ENCODE measurements at places on chromosomes 1 and 21.
A peak's percentile ranks its signal among the peaks of the same experiment; 100 is the strongest.

GRCh38 chr1:223515421-223515820 is 122.2 kb downstream of the CCDC185 start:
- DNase-seq: no peak

DNA sequence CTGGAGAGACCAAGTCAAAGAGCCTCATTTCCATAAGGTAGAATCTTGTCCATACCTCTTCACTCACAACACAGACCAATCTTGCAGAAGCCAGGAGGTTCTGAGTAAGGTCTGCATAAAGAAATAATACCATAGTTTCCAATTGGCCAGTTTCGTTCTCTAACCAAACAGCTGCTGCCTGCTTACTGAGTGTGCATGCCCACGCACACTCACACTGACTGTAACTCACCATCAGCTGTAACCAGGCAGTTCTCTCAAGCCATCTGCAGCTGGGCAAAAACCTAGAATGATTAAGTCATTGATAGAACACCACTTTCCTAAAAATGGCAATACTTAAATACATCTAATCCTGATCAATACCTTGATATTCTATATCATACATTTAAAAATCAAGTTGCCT is 106.6 kb upstream of the VAV3 start:
- no peak for DNase-seq

DNA sequence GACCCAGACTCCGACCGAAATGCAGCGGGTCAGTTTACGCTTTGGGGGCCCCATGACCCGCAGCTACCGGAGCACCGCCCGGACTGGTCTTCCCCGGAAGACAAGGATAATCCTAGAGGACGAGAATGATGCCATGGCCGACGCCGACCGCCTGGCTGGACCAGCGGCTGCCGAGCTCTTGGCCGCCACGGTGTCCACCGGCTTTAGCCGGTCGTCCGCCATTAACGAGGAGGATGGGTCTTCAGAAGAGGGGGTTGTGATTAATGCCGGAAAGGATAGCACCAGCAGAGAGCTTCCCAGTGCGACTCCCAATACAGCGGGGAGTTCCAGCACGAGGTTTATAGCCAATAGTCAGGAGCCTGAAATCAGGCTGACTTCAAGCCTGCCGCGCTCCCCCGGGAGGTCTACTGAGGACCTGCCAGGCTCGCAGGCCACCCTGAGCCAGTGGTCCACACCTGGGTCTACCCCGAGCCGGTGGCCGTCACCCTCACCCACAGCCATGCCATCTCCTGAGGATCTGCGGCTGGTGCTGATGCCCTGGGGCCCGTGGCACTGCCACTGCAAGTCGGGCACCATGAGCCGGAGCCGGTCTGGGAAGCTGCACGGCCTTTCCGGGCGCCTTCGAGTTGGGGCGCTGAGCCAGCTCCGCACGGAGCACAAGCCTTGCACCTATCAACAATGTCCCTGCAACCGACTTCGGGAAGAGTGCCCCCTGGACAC is 534 bp downstream of the C1orf56 start:
- DNase-seq: peak; percentile 60

DNA sequence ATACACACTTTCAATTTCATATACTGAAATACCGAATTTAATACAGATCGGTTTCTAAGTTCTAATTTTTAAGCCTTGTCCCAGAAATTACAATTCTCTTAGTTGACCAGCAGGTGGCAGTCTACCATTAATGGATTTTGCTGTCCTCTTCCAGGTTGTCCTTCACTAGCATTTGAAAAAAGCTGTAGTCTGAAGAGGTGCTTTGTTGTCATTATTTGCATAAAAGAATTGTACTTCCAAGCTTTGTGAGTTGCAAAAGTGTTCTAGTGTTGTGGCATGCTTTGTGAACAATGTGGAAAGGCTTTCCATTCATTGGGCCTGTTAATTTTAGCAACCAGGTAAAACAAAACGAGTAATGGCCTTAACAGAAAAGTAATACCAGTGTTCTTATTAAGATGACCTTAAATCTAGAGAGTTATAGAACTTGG is 193.6 kb downstream of the RPS6KC1 start:
- DNase-seq: peak; percentile 47

DNA sequence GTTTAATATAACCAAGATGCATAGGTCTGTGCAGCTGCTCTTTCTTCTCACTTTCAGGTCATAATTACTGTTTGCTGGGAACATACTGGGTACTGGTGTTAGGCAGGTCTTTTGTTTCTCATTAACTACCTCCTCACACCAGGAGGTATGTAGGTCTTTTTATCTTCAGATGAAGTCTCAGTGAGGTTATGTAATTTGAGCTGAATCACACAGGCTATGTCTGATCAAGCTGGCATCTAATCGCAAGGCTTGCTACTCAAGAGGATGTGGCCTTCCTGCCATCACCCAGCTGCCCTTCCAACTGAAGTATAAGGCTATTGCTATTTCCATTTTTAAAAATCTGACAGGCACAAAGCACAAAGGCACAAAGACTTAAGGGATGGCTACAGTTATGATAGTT is 96.4 kb downstream of the RUNX1 start:
- DNase-seq: no peak

DNA sequence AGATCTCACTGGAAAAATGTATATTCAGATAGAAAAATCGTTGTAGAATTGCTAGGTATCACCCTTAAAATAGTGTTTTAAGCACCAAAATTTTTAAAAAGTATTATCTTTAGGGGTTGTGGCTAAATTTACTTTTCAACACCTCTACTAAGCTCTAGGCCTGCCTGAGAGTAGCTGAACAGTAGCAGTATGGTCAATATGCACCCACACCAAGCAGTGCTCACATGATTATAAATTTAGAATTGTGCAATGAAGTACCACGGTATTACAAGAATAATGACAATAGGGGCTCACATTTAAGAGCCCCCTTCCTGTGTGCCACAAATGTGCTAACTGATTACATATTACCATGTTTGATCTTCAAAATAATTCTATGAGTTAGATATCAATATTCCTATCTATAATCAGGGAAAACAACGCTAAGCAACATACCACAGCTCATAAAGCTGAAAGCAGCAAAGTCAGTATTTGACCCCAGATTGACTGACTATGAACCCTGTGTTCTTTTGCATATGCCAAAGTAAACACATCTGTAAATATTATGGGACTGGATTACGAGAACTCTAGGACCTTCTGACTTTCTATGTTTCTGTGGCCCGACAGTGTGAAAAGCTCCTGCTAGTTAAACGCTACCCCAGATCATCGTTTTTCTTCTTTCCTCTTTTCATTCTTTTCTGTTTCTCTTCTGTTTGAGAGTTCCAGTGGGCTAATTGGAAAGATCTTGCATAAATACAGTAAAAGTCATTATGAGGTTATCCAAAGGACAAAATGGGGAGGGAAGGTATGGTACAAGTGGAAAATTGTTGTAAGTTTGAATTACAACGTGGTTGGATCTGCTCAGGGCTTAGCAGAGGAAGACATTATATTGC is 201.1 kb upstream of the C1orf87 start:
- DNase-seq: no peak

- DNase-seq: no peak
Measured at GRCh38 chr1:30272277-30273020, 450.9 kb downstream of the MATN1 start.

- DNase-seq: no peak
Measured at GRCh38 chr21:35197992-35198431, 148.9 kb upstream of the RUNX1 start.

- DNase-seq: no peak
Measured at GRCh38 chr1:203196371-203196770, 9.9 kb upstream of the CHI3L1 start.

DNA sequence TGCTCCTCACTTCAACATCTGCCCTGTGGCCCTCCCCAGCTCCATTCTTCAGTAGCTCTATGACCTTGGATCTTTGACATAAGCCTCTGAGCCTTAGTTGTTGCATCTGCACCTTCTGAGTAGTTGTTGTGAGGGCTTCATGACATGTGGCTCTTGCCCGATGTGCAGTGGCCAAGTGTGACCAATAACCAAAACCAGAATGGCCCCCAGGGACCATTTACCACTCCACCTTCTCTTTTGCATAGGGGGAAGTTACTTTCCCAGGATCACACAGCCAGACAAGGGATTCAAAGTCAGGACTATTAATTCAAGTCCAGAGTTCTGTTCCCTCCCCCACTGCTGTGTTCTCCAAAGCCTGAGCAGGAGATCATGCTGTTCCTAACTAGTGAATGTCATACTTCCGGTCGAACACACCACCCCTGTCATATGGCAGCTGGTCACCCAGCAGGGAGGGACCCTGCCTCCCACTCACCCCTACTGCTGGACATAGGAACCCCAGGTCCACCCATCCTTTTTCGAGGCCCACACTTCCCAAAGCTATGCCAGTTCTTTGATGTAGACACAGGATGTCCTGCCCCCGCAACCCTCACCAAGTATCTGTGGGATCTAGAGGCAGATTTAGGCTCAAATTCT is 4.0 kb downstream of the FGR start:
- DNase-seq: no peak

DNA sequence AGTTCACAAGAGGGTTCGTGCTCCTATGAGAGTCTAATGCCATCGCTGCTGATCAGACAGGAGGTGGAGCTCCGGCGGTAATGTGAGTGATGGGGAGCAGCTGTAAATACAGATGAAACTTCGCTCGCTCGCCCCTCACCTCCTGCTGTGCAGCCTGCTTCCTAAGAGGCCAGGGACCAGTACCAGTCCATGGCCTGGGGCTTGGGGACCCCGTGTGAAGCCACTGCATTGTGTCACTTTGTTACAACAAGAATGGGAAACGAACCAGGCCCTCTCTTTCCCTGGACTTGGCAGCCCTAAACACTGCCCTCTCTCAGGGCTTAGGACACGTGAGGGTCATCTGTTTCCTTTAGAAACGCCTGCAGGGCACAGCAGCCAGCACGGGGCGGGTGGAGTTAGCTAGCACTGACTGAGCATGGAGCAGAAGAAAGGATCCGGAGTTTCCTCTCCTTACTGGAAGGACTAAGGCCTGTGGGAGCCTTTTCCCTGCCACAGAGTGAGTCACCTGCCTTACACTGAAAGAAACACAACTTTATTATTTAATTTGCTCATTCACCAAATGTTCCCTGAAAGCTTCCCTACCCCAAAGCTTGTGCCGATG is 185.2 kb upstream of the TMEM51 start:
- no peak for DNase-seq

- DNase-seq: no peak
Measured at GRCh38 chr1:76891931-76892622, 24.8 kb downstream of the ST6GALNAC5 start.

- DNase-seq: no peak
Measured at GRCh38 chr1:229928767-229929166, 138.3 kb upstream of the GALNT2 start.

DNA sequence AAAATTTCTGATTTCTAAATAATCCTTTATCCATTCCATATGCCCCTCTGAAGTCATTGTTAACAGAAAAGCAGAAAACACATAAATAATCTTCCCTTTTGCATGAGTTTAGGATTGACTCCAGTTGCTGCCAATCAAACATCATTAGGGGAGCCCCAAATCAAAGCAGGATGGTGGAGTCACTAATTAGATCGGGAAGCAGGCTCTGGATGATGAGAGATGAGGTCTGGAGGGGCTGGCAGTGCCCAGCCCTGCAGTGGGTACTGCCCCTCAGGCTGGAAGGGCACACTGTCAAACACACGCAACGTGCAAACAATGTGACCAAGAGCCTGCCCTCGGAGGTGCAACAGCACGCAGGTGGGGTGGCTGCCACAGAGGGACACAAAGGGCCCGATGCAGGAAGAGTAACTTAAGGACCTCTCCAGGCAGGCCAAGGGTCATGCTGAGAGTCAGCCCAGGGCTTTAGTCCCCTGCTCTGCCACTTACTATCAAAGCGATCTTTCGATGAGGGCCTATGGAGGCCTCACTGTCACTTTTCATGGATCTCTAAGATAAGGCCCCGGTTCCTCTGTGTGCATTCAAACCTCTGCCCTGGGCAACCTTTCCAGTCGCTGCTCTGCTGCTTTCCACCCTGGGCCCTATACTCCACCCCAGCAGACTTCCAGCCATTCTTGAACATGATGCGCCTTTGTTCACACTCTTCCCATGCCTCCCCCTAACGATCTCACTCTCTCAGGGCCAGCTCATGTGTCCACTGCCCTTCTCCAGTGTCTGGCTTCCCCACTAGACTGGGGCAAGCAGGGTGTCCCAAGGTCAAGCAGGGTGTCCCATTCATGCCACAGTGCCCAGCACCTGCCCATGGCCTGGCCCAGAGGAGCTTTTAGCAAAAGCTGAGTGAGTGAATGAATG is 98.9 kb downstream of the DMRTB1 start:
- no peak for DNase-seq

DNA sequence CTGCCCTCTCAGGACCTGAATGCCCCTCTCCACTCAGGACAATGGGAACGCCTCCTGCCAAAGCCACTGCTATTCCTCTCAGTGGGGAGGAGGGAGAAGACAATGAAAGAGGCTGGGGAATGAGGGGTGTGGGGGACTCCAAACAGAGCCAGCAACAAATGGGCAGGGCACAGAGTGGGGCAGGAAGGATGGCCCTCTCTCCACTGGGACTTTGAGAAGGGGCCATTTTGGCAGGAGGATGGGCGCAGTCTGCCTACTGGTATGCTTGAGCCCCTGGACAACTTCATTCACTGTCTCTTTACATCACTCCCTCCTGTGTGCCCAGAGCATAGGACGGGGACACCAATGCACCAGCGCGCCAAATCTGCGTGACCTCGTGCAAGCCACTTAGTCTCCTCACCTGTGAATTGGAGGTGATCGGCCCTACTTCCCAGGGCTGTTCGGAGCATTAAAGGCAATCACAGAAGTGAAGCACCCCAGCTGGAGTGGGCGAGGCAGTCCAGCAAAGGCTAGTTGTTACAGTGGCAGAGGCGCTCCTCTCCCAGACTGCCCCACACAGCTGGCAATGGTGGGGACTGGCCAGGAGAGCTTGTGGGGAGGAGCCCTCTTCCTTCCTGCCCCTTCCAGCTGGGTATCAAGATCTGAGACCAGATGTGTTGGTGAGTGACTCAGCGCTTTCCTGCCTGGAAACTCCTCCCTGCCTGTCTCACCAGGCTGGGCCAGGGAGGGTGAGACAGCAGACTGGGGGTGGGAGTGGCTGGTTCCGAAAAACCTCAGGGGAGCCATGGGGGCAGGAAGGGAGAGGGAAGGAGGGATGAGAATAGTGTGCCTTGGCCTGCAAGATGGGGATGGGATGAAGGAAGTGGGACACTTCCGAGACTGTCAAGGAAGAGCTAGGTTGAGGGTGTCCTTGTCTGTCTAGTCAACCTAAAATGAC is 22.4 kb upstream of the SYNC start:
- no peak for DNase-seq

DNA sequence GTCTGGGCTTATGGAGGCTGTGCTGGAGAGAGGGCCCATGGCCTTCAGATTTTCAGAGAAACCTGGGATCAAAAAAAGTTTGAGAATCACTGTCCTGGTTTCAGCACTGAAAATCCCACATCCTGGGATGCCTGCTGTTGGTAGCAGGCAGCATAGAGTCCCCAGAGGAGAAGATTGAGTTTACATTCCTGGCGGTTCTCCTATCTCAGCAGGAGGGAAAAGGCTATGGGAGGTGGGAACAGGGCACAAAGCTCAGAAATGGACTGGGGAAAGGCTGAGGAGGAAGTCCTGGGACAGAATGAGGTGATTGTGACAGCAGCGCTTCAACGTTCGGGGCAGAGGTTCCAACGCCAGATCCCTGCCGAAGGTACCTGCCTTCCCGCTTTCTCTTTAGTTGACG is 103.4 kb downstream of the ETS2 start:
- DNase-seq: no peak

GRCh38 chr1:14442669-14443068 is 155.8 kb upstream of the KAZN start:
- no peak for DNase-seq

GRCh38 chr1:50348449-50349241 is 74.6 kb downstream of the DMRTA2 start:
- peak; percentile 62 for DNase-seq

- DNase-seq: no peak
Measured at GRCh38 chr1:213192026-213192425, 141.0 kb downstream of the RPS6KC1 start.

Data from nephron progenitor cell (in vitro differentiated cells).